ENCODE measurements at places on chromosomes 12 and 14. TPM values are rescaled to one million over a fixed set of nuclear protein-coding genes. Genes with fewer than 3 reads are reported as not detected.

Gene CLEC6A
- polyA plus RNA-seq, result 0.27 TPM

Gene NPFF
- 2.1 TPM for polyA plus RNA-seq

Gene ADAM21
- 0.93 TPM for polyA plus RNA-seq

Gene TIGAR
- 15.2 TPM for polyA plus RNA-seq

Gene GNG2
- 65.3 TPM for polyA plus RNA-seq

Gene EXOC3L4
- polyA plus RNA-seq, result 3.0 TPM

Gene BATF
- polyA plus RNA-seq, result not detected

Gene CREBL2
- polyA plus RNA-seq, result 35.3 TPM

Gene SIX1
- 10.9 TPM for polyA plus RNA-seq

Gene EFS
- polyA plus RNA-seq, result 35.4 TPM

Gene ETFBKMT
- polyA plus RNA-seq, result 5.4 TPM

Gene ANO2
- 4.9 TPM for polyA plus RNA-seq

Gene DDN
- polyA plus RNA-seq, result 65.9 TPM

Gene ERBB3
- 111 TPM for polyA plus RNA-seq

Gene HHIPL1
- 0.98 TPM for polyA plus RNA-seq

- no peak for DNase-seq
These were observed 101.8 kb downstream of the CAND1 start for GRCh38 chr12:67370979-67371378.

DNA sequence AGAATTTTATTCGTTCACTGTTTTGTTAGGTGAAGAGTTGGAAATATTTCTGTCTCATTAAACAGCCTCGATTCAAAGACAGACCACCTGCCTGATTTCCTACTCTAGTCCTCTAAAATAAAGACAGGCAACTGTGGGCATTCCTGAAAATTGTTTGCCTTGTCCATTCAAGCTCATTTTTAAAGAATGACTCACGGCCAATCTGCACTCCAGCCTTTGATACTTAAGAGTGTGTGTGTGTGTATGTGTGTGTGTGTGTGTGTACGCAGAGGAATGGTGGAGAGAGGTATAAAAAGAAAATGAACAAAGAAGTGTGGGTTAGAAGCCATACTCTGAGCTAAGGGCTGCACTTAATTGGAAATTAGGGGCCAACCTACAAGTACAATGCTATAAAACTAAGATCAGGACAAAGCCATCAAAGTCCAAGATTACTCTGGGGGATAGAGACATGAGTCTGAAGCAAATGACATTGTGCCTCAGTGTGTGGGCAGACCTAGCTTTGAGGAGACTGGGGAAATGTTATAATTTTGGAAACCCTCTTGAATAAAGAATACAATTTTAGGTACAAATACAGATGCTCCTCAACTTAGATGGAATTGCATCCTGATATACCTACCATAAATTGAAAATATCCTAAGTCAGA, 45.6 kb upstream of the SOCS2 start:
- DNase-seq, result no peak

GRCh38 chr12:126862500-126862899, 1404.5 kb upstream of the TMEM132C start:
- no peak for DNase-seq

DNA sequence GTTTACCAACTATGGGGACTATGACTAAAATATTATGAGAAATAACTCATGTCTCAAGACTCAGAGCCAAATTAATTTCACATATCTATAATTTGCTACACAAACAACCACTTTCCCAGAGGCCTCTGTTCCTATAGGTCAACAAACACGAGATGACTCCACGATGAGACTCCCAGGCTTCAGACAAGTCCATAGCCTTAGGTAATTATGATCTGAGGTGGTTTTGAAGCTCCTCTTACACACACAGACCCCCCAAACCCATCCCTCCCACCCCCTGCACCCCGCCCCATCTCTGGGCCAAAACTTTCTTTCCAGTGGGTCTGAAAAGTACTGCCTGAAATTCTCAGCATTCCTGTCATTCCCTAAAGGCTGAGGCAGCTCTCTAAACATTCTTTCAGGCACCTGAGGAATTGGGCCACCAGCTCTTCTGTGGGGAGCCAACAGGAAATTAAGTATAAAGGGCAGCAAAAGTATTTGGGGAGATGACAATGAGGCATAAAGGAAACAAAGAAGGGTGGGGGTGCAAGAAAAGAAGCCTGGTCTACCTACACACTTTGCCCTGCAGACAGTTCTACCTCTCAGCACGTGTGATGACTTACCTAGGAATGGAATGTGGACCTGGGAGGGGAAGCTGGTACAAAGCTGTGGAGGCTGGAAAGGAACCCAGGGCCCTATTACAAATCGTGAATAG, 143.6 kb downstream of the PAWR start:
- DNase-seq, result no peak

DNA sequence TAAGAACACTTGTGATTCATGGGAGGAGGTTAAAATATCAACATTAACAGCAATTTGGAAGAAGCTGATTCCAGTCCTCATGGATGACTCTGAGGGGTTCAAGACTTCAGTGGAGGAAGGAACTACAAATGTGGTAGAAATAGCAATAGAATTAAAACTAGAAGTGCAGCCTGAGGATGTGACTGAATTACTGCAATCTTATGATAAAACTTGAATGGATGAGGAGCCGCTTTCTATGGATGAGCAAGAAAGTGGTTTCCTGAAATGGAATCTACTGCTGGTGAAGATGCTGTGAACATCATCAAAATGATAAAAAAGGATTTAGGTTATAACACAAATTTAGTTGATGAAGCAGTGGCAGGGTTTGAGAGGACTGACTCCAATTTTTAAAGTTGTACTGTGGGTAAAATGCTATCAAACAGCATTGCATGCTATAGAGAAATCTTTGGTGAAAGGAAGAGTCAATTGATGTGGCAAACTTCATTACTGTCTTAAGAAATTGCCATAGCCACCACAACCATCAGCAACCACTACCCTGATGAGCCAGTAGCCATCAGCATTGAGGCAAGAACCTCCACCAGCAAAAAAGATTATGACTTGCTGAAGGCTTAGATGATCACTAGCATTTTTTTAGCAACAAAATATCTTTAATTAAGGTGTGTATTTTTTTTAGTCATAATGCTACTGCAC, 25.9 kb upstream of the MTERF2 start:
- DNase-seq, result no peak

GRCh38 chr12:14471497-14471896, 96.2 kb downstream of the PLBD1 start:
- no peak for DNase-seq

GRCh38 chr12:88057994-88058718, 29.0 kb upstream of the C12orf50 start:
- no peak for DNase-seq

DNA sequence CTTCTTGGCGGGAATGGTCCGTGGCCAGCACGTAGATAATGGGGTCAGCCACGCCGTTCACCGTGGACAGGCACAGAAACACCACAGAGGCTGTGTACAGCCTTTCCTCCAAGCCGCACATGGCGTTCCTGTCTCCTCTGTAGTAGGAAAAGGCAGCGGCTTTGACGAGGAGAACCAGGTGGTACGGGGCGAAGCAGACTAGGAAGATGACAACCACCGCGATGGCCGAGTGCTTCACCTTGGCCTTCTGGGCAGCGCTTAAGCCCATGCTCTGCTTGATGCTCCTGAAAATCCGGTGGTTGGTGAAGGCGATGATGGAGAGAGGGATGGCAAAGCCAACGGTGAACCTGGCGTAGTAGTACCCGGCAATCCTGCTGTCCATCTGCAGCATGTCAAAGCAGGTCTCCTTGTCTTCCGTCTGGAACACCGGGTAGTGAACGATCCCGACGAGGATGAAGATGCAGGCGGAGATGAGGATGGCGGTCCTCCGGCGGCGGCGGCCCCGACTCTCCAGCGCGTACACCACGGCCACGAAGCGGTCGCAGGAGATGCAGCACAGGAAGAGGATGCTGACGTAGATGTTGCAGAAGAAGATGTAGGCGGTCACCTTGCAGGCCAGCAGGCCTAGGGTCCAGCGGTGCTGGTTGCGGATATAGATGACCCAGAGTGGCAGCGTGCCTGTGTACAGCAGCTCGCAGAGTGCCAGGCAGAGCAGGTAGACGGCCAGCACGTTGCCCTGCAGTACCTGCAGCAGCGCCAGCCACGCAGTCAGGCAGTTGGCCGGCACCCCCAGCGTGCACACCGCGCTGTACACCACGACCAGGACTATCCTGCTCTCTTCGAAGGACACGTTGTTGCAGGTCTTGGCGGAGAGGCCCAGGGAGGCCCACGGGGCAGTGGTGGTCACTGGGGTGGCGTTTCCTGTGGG, 13.8 kb downstream of the GPR132 start:
- no peak for DNase-seq

- no peak for DNase-seq
These were observed 4.0 kb downstream of the FBXL14 start for GRCh38 chr12:1590221-1590979.

DNA sequence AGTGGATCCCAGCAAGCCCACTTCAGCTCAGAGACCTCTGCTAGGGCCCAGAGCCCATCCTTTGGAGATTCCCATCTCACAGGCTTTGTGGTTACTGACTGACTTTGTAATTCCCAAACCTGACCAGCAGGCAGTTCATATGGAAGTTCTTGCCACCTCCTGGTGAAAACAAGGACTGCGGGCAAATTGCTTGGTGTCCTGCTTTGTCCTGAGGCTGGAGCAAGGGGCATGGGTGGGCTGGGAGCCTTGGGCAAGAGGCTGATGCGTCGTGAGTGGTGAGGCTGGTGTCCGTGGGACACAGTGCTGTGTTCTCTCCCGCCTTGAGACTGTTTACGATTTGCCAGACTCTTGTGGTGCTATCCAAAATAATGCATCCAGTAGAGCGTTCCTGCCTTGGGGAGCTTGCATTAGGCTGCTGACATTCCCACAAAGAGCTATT, 91.0 kb downstream of the LRRC74A start:
- no peak for DNase-seq

GRCh38 chr14:102408724-102409123, 46.0 kb downstream of the TECPR2 start:
- no peak for DNase-seq

DNA sequence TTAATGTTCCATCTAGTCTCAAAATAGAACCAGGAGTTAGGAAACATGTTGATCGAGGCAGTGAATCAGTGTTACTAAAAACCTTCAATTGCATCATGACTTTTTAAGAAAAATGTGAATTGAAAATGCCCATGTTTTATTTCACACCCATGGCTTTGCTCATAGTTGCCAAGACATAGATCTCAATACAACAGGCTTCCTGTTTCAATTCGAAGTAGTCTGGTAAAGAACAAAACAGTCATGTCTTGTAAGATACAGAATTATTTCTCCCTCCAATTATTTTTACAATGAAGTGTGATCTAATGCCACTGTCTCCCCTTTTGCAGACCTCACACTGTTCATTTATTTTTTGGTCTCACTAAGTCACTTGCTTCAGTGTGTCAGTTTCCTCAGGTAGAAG, 44.6 kb upstream of the FAR2 start:
- no peak for DNase-seq

- DNase-seq, result no peak
These were observed 14.7 kb downstream of the BLTP3B start for GRCh38 chr12:100127766-100128511.

DNA sequence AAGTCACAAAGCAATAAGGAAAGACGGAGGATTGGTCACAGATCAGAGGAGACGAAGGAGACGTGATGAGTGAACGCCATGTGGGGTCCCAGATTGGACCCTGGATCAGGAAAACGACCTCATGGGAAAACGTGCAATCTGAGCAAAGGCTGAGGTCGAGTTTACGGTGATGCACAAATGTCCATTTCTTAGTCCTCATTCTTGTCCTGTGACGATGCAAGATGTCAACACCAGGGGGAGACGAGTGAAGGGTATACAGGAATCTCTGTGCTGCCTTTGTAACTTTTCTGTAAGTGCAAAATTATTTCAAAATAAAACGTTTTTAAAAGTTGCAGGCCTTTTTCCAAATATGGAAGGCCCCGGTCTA, 329.8 kb downstream of the MED13L start:
- no peak for DNase-seq

DNA sequence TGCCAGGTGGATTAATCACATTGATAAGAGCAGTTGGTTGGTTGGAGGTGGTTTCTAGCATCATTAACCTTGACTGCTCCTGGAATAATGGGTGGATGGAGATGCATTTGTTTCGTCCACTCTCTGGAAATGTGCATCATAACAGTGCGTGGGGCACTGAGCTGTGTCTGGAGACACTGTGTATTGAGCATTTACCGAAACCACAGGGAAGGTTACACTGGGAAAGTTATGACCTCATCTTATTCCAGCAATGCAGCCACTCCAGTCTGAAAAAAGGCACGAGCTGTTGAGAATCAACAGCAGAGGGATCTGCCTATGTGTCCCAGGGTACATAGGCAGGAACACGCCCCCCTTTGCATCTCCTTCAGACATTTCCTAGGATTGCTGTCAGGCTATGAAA, 27.2 kb downstream of the RNFT2 start:
- no peak for DNase-seq

GRCh38 chr12:131511391-131511802, 199.5 kb upstream of the SFSWAP start:
- no peak for DNase-seq

- peak; percentile 39 for DNase-seq
These were observed 20.2 kb upstream of the PPP1R13B start for GRCh38 chr14:103867523-103867953.

DNA sequence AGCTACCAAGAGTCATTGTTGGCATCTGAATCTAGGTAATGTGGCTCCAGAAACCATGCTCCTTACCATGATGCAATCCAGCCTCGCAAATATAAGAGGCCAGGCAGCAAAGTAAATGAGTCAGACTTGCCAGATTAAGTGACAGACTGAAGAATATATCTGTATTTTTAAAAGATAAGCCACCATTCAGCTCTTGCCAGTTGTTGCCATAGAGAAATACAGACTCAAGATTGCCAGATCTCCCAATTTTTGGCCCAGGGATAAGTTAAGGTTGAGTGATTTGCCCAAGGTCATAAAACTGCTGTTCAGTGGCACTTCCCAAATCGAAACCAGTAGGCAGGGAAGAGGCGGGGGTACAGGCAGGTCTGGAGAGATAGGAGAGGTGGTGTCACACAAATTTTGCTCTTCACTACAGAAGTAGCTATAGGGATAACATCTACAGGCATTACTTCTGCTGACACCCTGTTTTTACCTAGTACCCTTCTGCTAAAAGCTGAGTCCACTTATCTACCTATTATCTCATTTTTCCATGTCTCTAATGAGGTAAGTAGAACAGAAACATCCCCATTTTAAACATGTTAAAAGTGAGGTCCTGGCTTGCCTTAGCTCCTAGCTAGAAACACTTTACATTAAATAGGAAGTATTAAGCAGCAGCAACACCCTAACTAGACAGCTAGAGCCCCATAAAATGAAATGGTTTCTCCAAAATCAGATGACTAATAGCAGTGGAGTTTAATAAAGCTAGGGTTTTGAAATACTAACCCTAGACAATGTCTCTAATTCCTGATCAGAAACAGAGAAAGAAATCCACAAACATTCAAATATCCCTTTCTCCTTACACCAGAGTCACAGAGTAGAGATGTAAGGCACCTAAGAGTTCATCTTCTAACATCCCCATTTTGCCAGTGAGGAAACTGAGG, 19.5 kb downstream of the DCAF5 start:
- DNase-seq, result no peak
